ENCODE measurements at places on chromosomes 4 and X.

GRCh38 chr4:27066591-27066990 lies 205.9 kb downstream of the STIM2 start:
- no peak for DNase-seq

DNA sequence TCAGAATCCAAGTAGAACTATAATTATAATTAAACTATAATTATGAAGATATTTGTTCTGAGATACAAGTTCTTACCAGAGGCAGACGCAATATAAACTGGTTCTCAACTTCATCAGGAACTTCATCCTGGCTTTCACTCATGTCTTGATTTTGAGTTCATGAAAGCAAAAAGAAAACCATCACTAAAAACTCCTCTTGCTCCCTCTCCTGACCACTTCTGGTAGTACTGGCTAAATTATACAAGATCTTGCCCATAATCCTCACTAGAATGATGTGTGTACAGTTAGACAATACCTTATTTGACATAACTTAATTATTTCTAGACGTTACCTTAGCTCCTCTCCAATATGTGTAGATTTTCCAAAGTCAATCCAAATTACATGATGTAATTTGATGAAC lies 3.7 kb downstream of the TAF7L start:
- no peak for DNase-seq

- DNase-seq, result no peak
These were observed 80.8 kb downstream of the ANKRD50 start for GRCh38 chr4:124631760-124632159.

- DNase-seq, result no peak
These were observed 6.8 kb upstream of the ANOS1 start for GRCh38 chrX:8738588-8739189.

DNA sequence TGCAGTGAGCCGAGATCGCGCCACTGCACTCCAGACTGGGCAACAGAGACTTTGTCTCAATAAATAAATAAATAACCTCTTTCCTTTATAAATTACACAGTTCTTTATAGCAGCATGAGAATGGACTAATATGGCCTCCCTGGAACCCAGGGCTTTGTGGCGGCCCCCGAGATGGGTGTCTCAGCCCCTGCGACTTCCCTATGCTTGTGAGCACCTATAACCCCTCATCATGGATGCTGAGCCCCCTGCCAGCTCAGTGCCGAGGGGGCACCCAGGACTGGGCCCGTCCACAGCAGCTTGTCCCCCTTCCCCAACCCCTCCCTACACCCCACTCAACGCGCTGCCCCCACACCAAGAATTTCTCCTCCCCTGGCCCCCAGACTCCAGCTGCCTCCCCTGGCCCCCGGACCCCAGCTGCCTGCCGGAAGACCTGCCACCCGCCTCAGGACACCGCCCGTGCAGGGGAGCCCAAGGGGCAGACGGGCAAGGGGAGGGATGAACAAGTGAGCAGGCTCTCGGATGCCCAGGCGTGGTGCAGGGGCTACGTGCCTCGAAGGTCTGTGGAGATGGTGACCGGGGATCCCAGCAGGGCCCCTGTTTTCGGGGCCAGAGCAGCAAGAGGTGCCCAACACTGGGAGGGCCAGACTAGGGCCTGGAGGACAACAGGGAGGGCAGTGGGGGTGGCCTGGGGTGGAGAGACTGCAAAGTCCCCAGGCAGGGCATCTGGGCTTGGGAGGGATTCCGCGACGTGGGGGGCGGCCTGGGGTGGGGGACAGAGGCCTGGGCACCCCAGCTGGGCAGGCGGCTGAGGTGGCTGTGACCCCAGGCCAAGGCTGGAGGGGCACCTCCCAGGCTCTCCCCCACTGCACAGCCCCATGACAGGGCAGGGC lies 74.0 kb downstream of the FAM53A start:
- no peak for DNase-seq

GRCh38 chrX:101081231-101081630 lies 2.6 kb downstream of the TMEM35A start:
- DNase-seq, result no peak

DNA sequence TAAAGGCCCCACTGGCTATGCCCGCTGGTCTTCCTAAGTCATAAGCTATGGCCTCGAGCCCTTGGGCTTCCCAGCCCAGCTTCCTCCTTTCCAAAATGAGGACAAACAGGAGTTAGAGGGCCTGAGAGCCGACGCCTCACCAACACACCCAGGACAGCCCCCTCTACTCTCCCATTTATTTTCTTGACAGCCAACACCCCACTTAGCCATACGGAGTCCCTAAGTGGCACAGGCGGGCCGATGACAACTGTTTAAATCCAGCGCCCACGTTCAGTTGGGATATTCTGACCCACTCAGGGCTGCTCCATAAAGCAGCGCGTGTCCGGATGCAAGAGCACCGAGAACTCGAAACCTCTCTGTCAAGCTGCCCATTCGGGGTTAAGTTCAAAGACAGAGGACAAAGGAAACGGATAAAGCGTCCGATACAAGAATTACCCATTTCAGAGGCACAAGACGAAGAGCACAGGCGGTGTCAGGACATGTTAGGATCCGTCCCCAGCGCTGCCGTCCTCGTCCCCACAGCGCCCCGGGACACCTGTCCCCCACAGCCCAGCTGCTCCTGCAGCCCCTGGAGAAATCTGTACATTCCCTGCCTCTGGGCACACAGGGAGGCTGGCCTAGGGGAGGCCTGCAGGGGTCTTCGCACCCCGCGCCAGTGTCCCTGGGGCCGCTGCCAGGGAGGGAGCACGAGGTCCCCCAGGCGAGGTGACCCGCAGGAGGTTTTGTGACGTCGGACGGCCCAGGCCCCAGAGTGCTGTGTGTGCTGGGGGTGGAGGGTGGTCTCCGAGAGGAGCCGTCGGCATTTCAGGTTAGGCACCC lies 1.2 kb downstream of the PRKX start:
- DNase-seq, result no peak

DNA sequence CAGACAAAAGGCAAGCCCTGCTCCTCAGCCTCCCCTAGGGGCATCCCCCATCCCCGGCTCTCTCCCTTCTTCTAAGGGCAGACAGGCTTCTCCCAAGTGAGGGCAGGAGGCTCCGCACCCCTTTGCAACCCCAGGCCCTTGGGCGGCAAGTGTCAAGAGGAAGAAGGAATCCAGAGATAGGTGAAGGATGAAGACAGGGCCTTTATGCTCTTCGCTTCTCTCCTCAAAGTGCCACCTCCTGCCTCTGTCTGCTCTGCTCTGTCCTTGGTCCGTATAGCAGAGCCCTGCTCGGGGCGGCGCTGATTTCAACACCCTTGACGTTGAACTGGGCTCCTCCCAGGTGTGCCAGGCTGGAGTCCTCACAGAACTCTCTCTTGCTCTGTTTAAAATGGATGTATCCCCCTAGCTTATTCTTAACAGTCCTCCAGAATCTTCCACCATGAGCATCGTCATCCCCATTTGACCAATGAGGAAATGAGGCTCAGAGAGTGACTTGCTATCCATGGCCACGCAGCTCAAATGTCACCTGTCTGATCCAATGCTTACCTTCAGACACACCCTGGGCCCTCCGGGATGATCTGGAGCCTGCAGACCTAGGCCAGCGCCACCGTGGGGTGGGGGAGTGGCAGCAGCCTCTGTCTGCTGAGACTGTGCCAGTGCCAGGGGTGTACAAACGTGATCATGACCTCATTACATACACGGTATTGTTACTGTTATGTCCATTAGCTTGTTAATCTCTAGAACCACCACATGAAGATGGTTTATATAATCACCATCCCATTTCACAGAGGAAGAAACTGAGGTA lies 99.8 kb downstream of the PHKA2 start:
- no peak for DNase-seq
